ENCODE measurements at places on chromosomes 5 and 9.

DNA sequence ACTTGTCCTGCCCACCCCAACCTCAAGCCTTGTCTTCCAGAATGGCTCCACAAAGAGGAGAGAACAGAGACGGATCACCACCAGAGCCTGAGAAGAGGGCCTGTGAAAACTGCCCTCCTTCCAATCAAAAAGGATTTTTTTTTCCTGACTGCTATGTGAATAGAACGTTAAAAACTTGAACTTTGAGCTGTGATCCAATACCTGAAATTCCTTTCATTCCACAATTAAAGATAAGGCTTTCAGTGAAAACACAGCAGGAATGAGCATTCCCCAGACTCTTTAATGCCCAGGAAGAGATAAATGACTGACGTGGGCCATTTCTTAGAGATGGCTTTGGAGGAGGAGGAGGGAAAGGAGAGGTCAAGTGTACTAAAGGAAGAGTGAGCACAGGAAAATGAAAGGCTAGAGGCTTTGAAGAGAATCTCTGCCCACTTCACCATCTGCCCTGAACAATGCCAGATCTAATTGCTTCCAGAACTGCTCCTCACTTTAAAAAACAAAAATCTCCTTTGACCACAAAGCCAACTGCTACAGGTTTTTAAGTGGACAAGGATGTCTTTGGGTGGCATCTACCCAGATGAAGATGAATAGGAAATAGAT, 177.9 kb upstream of the MAP3K1 start:
- no peak for DNase-seq

- no peak for DNase-seq
Observed at GRCh38 chr9:97759581-97760288, 62.6 kb upstream of the XPA start.

DNA sequence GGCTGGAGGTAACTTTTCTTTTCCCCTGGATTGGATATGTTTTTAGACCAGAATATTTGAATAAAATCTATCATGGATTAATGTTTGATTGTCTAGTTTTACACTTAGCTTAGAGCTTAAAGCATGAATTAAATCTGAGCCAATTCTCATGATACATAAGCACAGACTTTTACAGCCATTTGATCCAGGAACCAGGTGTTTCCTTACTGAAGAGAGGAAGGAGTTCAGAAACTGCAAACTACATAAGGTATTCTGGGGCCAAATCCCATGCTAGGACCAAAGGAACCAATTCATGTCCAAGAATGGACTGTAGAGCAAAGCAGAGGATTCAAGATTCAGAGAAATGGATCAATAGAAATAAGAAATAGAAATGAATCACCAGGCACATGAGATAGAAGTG, 360.4 kb upstream of the ZNF608 start:
- DNase-seq = no peak

DNA sequence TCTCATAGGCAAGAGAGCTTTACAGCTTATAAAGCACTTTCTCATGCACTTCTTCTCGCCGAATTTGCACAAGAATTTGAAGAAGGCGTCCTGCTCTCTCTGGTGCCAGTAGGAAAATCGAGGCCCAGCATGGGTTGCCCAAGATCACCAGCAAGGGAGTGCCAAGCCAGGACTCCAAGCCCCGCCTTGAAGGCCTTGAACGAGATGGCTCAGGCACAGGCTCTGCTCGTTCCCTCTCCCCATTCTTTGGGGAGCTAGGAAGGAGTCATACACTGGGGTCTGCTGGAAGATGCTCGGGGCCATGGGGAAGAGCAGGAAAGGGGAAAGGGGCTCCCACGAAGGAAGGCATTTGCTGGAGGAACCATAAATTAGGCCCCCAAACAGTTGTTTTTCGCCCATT, 46.7 kb downstream of the PAX5 start:
- no peak for DNase-seq

- DNase-seq = no peak
Observed at GRCh38 chr5:61941637-61942036, 364.4 kb upstream of the KIF2A start.

DNA sequence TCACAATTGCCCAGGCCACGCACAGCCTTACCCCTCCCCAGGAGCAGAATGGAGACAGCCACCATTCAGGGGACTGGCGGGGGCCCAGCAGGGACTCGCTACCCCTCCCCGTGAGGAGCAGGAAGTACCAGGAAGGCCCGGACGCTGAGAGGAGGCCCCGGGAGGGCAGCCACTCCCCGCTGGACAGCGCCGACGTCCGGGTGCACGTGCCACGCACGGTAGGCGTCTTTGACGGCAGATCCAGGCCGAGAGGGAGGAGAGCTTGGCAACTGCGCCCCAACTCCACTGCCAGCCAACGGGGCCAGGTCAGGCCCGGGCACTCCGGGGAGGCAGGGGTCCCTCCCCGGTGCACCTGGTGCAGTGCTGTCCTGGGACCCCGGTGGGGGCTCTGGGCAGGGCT, 14.0 kb downstream of the DNLZ start:
- no peak for DNase-seq

- DNase-seq = no peak
Observed at GRCh38 chr9:70479880-70480291, 65.4 kb upstream of the KLF9 start.

DNA sequence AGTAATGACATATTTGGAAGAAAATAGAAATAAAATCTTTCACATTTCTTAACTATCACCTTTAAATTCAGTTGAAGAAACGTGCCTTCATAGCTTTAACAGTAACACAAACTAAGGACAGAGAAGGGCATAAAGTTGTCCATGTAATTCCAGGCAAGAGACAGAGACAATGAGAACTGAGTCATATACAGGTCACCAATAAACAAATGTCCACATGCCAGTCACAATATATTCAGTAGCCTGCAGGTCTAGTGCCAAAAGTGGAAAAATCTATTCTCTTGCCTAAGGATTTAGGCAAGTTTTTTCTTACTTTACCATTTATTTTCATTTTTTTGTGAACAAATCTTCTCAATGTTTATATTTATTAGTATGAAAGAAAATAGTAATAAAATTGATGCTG, 1711.5 kb upstream of the NUDT12 start:
- DNase-seq = no peak

DNA sequence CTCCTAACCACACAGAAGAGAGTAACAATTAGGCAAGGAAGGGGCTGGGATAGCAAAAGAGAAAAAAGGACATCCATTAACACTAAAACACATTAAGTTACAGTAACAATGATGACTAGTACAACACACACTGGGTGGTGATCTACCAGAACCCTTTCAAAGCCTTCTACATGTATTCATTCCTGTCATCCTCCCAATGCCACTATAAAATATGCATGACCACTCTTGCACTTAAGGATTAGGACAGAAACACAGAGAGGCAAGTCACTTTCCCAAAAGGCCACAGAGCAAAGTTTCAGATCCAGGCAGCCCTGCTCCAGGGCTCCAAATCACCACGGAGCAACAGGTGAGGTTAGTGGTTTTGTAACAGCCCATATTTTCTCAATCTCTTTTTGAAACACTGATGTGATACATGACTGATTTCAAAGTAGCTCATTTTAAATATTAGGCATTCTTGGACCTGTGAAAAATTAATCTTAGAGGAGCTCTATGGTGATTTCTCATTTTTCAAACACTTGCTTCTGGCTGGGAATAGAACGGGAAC, 86.7 kb downstream of the AUH start:
- no peak for DNase-seq

GRCh38 chr5:88613051-88613450, 269.9 kb downstream of the MEF2C start:
- no peak for DNase-seq

DNA sequence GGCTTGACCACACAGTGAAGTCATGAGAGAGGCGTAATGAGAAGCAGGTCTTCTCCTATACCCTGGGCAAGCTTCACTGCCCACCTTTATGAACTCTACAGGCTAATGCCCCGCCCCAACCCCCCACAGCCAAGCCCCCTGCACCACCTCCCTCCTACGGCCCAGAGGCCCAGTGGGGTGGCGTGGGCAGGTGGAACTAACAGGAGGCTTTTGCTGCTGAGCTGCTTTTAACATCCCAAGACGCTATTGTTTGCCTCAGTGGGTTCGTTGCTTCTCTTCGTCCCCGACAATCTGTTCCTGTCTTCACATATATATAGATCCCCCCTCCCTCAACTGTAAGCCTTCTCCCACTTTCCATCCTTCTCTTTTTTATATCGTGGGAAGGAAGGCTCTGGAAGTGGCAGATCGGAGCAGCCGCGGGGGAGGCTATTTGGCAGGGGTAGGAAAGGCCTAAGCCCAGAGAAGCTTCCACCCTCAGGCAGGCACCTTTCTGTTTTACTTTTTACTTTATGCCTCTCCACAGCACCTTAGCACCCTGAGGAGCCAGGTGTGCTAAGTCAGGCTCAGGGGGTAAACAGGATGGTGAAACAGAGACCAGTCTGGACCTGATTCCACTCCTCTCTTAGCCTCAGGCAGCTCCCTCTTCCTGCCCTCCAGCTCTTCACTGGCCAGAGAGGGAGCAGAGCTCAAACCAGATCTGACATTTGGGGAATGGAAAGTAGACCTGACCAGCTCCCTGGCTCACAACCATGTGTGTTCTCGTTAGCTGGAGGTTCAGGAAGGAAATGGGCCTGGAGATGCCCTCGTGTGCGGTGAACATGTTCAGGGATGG, 26.5 kb downstream of the CD74 start:
- no peak for DNase-seq

GRCh38 chr9:33350310-33350709, 52.1 kb downstream of the AQP7 start:
- DNase-seq = no peak

DNA sequence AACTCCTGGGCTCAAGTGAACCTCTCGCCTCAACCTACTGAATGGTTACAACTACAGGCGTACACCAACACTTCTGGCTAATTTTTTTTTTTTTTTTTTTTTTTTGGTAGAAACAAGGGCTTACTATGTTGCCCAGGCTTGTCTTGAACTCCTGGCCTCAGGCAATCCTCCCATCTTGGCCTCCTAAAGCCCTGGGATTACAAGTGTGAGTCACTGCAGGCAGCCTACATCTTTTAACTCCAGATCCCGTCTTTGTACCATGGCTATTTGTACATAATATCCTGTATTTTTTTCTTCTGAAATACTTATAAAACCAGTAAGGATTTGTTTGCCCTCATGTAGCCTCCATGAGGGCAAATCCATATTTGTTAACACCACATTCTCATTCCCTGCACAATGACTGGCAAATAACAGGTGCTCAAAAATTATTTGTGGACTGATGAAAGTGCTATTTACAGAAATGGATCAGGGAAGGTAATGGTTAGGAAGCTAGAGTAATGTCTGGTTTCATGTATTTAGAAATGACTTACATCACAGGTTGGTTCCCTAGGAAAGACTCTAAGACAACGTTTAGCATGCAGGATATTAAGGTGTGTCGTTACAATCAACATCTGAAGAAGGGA, 51.9 kb upstream of the POU5F2 start:
- no peak for DNase-seq

GRCh38 chr9:3012245-3012644, 168.3 kb upstream of the PUM3 start:
- no peak for DNase-seq

DNA sequence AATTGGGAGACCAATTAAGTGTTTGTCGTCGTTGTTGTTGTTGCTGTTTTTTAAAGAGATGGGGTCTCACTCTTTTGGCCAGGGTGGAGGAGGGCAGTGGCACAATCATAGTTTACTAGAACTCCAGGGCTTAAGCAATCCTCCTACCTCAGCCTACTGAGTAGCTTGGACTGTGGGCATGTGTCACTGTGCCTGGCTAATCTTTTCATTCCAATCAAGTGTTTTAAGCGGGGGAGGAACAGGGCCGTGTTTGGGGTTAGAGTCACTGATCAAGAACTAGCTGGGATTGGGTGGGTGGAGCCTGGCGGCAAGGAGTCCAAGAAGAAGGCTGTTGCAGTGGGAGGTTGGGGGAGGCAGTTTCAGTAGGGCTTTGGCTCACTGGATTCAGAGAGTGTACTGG, 13.8 kb downstream of the SNX30 start:
- no peak for DNase-seq

DNA sequence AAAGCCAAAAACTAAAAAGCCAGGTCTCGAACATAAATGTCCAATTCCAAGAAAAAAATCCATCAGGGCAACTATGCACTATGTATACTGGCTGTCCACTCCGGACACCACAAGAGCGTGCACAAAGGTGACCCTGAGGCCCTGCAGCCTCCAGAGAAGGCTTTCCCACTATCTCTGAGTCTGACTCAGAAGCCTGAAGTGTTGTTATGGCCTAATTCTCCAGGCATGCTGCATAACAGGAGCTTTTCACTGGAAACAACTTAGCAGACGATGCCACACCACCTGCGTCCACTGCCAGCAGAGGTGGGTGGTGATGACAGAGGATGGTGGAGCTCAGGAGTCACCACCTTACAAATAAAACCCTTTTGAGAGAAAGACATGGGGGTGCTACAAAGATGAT, 63.7 kb downstream of the HABP4 start:
- no peak for DNase-seq

DNA sequence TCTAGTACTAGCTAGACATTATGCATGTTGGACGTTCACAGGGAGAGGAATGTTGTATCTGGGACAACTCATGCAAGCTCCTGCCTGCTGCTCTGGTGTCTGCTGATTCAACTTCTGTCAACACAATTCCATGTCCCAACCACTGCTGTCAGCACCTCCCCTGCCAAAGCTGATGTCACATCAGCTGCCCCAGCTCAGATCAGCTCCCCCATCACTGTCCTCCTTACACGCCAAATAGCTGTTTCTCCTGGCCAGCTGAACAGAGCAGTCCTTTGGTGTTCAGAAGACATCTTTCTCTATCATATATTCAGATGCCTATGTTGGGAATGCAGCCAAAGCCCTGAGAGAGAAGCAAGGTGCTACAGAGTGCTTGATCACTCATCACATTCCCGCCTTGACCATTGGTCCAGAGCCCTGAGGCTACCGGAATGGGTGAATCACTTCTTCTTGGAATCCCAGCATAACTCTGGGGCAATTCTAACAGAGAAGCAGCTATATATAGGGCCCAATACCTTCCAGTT, 223.3 kb downstream of the SEC61B start:
- DNase-seq = no peak

DNA sequence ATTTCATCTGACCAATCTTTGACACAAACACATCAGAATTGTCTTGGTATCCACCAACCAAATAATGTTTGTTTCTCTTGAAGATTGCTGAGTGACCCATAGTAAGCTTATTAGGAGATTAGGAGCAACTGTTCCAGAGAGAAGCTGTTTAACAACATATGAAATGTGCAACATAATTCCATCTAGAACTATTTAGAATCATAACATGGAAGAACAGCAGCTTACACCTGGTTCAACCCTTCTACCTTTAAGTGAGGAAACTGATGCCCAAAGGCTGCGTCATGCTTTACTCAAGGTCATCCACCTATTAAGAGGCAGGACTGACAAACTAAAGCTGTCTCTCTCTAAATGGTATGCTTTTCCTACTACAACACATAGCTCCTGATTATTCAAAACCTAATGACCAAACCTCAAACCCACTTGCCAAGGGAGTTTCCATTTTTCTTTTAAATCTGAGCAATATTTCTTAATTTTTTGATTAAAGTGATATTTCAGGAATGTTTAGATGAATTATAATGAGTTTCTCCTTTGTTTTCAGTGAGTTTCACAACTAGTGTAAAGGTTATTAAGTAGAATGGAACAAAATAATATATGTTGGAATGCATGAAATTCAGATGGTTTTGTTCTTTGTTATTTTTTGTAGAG, 545.9 kb downstream of the RAB3C start:
- no peak for DNase-seq

All from activated naive CD4-positive, alpha-beta T cell (primary cell).